ENCODE measurements at places on chromosomes 1 and 21.

- peak; percentile 76 for DNase-seq
These were observed at the start of gene HENMT1 for GRCh38 chr1:108661030-108661609. TSS of gene HENMT1 (minus strand) at chr1:108661093. CDS start at chr1:108659884, 1,209 bp downstream.

GRCh38 chr1:102776071-102776470 is 332.3 kb downstream of the COL11A1 start:
- DNase-seq = no peak

DNA sequence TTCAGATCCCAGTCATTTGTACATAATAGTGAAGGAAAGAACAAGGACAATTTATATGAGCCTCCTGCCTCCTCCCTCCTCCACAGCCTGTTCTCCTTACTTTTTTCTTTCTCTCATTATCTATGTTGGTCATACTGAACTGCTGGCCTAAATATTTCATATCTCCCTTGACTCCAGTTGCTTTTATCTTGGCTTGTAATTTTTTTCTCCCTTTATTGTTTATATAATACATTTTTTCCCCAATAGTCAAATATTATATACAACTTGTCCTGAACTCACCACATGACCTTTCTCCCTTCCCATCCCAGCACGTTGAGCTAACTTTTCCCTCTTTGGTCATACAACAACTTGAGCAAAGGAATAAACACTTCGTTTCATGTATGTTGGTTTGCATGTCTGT is 752.1 kb downstream of the LTN1 start:
- no peak for DNase-seq

DNA sequence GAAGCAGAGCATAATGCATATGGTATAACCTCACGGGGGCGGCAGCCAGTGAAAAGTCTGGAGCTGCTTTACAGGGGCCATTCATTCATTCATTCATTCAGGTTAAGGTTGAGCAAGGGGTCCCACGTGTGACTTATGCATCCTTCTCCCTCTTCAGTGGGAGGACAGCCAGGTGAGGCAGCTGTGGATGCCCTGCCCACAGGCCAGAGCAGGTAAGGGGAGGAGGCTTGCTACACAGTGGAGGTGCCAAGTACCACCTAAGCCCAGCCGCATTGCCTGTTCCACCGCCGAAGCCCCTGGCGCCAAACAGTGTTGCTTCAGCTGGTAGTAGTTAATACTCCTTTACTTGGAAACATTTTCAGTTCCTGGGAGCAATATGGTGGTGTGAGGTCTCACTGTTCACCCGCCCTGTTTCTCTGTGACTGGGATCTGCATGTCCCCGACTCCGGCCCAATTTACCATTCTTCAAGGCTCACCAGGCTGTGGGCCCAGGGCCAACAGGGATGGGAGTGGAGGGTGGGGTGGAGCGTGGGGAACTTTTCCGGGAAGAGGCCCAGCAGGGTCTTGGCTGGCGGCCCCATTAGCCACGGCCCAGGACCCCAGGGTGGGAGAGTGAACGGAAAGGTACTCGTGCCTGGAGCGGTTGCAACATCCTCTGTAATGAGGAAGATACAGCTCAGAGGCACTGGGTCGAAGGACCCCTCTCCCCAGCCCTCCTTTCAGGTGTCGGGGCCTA is 722 bp upstream of the PODN start:
- DNase-seq = no peak

- DNase-seq = no peak
These were observed 71.9 kb downstream of the PCBP3 start for GRCh38 chr21:45715441-45715840.

GRCh38 chr1:205791568-205792180 is 16.4 kb upstream of the RAB29 start:
- DNase-seq = peak; percentile 69

DNA sequence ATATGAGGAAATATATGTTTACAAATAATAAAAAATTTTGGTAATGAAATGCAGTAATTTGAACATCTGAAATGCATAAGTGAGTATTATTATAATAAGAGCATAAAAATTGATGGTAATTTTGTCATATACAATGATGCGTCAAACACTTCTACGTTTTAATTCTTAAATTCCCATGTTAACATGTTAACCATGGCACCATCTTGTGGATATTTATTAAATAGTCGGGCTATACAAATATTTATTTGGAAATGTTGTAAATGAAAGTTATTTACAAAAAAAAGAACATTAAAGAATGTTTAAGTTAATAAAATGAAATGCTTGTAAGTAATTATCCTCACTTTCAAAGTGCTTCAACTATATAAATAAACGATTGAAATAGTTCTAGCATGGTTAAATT is 57.2 kb upstream of the C1orf185 start:
- DNase-seq = peak; percentile 12

GRCh38 chr1:109443476-109443875 is 17.2 kb upstream of the PSMA5 start:
- DNase-seq = peak; percentile 28

DNA sequence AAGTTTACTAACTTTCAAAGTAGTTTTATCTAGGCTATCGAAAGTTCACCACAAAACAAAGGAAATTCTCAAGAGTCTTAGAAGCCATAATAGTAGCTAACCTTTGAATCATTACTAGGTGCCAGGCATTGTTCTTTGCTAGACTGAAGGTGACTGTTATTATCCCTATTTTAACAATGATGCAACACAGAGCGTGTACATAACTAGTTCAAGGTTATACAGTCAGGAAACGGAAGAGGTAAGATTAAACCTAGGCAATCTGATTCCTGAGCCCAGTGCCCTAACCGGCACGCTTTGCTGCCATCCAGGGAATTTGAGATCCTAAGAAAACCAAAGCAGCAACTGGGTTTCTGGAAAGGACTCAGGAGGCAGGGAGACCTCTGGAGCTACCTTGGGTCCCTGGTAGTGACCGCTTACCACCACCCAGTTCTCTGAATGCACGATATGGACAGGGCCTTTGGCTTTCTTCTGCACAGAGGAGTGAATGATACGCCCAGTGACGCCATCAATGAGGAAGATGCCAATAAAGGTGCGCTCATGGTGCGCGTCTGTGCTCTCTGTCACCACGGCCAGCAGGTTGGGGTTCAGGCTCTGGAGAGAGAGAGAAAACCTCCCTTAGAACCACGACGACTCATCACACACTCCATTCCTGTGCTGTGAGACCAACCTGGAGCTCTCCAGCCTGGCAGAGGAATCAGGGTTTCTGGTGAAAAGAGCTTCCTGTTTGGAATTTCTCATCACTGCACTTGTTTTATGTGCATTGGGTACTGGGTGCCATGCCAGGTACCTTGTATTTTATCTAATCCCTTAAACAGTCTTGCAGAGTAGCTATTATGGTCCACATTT is 13.1 kb upstream of the UBR4 start:
- DNase-seq = no peak

All from suppressor macrophage treated with lipopolysaccharide for 4 hours (primary cell).